ENCODE measurements at places on chromosomes 4 and X.

DNA sequence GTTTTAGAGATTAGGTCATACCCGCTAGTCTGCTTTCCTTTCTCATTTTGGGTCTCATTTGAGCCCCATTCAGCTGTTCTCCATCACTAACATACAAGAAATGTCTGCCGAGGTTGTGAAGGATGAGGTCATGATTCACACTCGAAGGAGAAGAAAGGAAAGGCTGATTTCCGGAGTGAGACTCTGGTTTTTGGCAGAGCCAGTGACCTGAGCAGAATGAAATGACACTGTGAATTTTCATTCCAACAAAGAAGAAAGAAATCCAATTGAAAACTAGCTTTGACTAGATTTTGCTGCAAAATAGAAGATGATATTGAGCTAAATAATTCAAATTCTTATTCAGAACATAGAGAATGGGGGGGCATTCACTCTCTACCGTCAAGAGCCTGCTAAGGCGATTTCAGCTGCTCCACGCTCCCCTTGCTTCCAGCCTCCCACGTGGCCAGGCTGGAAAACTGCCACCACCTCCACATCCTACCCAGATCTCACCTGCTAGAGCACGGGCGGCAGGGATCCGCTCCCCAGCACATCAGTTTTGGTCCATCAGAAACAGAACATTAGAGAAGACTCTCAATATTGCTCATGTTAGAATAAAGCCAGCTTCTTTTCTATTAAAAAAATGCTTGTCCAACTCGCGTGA lies 39.0 kb downstream of the F11 start:
- DNase-seq: no peak

- no peak for DNase-seq
Observed at GRCh38 chr4:142475663-142476062, 370.4 kb downstream of the INPP4B start.

GRCh38 chr4:122865425-122865824 lies 38.8 kb downstream of the FGF2 start:
- DNase-seq: no peak

DNA sequence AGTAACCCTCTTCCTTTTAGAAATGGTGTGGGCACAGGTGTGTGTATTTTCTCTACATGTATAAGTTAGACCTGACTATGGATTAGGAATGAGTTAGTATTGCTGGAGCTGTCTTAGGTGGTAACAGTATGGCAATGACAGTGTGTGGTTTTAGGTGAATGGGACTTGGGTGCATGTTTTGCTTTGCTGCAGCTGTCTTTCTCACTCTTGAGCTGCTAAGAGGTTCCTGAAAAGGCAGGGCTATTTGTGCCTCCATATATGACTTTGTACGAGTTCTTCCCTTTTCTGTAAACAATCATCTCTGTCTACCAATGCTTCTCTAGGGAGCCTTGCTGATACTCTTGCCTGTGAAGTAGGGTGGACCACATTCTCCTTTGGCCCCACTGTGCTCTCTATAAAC lies 234.8 kb upstream of the HHIP start:
- DNase-seq: no peak

GRCh38 chr4:52093466-52093865 lies 42.4 kb downstream of the SPATA18 start:
- no peak for DNase-seq

DNA sequence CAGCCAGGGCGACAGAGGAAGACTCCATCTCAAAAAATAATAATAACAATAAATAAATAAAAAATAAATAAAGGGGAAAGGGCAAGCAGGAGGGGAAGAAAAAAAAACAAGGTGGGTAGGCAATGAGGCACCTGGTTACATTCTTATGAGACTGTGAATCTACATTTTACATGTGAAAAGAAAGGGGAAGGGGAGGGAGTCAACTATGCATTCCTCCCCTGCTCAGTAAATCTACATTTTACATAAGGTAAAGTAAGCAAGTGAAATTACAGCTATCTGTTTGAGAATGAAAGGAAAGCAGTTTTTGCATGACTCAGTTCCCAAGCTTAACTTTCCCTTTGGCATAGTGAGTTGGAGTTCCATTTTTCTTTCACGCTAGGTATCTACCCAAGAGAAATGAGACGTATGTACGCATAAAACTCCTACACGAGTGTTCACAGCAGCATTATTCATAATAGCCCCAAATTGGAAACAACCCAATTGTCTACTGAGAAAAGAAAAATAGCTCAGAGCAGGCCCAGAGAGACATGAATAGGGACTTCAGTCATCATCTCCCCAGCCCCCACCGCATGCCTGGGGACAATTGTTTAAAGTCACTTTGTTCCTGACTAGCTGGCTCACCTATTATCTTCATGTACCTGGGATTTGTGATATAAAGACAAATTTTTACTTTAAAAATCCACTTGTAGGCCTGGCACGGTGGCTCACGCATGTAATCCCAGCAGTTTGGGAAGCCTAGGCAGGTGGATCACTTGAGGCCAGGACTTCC lies 52.4 kb downstream of the DDX3X start:
- DNase-seq: no peak
